Vagina (tissue), 2 donors: ENCODE measurements at places on chromosomes 12 and 14.

DNA sequence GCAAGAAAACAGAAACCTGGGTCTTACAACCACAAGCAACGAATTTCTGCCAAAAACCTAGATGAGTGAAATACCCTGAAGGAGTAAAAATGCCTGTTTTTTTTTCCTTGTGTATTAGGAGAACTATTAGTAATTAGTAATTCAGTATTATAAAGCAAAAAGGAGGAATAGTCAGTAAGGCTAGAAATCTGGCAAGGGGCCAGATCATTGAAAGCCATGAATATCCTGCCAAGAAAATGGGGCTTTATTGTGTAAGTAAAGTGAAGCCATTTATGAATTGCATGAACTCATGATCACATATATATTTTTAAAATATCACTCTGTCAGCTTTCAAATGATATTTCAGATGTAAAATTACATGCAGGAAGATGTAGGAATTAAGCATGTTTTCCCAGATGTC lies 57.9 kb downstream of the TXNDC16 start:
- DNase-seq, result no peak

DNA sequence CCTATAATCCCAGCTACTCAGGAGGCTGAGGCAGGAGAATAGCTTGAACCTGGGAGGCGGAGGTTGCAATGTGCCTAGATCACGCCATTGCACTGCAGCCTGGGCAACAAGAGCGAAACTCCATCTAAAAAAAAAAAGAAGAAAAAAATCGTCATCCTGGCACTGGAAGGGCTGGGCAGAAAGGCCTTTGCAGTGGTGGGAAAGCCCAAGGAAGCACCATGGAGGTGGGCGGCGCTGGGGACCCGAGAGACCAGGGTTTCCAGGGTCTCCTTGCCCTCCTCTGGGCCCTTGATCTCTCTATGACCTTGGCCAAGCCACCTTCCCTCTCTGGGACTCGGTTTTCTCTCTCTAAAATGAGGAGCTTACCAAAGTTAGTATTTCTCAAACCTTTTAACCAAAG lies 65.4 kb downstream of the LGMN start:
- no peak for DNase-seq

DNA sequence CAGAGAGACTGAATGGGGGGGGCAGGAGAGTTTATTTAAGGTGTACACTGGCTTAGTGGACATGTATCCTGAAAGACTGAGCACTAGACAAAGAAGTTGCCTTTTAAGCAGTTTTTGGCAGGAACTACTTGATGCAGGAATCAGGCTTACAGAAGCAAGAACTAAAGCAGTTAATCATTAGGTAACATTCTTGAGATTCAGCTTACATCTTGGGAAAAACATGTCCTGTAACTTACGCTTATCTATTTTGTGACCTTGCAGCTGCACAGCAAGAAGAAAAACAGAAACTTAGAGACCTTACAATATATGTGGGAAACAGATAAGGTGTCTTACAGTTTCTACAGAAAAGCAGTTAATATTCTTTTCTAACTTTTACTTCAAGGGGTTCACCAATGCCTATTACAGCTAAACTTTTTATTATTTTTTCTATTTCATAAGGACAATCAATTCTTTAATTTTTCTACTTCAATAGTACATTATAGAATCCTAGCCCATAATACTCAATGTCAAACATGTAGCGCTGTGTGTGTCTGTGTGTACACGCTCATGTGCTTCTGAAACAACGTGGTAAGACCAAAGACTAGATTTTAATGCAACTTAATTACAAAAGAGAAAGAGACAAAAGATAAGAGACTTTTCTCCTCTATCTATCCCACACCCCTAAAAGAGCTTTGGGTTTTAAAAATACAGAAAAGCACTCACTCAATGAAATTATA lies 276.9 kb downstream of the PRKD1 start:
- DNase-seq, result no peak

- DNase-seq, result no peak
Measured at GRCh38 chr14:75426332-75427125, 1.3 kb upstream of the JDP2 start.

DNA sequence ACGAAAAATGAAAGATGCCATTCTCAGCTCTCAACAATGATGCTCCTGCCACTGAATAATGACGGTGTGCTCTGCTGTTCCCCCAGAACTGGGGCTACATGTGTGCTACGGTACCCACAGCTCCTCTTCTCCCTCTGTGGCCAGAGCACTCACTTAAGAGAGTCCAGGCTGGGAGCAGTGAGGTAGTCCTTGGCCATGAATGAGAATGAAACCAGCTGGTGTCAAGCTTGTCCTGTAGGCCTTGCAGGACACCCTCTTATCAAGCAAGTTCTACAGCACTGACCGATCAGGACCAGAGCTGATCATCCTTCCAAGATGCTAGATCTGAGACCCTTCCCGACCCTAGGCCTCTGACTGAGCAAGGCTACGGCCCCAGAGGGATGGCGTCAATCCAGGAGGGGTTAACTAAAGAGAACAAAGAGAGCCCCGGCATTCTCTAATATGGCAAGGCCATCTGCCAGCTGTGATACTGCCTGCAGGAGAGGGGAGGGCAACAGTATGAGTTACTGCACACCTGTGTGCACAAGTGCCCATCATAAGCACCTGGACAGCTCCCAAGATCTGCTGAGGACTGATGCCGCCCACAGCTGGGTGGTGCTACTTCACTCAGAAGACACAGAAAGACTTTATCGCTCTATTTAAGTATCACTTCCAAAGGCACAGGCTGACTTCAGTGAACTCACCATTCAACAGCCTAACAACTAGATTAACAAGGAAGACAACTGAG lies 30.5 kb downstream of the APPL2 start:
- peak; percentile 81 for DNase-seq

DNA sequence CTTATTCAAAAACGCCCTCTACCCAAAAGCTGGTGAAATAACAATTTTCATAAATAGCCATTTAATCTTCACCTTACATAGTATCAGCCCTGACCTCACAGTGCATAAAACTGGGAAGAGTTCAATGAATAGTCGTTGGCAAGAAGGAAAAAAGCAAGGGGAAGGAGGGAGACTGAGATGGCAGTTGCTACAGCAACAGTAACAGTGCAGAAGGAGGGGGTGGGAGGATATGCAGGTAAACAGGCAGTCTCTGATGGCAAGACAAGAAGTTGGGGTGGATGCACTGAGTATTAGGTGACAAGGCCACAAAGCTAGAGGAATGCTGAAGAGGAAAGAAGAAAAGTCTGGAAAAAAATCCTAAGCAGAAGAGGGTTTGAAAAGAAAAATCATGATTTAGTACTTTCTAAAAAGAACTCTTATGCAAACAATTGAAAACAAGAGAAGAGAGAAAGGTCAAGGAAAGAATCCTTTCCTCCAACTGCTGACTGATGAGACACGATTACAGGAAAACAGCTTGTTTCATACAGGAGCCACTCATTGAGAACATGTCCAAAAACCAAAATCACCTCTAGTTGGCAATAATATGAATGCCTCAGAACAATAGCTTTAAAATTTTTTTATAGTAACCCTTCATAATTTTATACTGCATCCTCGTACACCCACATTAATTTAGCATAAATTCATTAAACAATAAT lies 56.0 kb downstream of the DCAF5 start:
- no peak for DNase-seq

GRCh38 chr12:26010293-26010821 lies 51.9 kb downstream of the RASSF8 start:
- no peak for DNase-seq

GRCh38 chr12:132071830-132072384 lies 72.2 kb downstream of the DDX51 start:
- no peak for DNase-seq
